ENCODE measurements at places on chromosomes 11 and 22. TPM values are rescaled to one million over a fixed set of nuclear protein-coding genes. Genes with fewer than 3 reads are reported as not detected.

Gene CST6
- total RNA-seq = not detected

Gene ART5
- 0.75 TPM for total RNA-seq

Gene LMF2
- 48.0 TPM for total RNA-seq

Gene MAPK8IP1
- total RNA-seq = 10.1 TPM

Gene FANCF
- total RNA-seq = 15.4 TPM

Gene OR51B4
- total RNA-seq = 0.11 TPM

Gene IGLL5
- total RNA-seq = not detected

Gene HEPHL1
- 0.11 TPM for total RNA-seq

Gene OR8G1
- not detected for total RNA-seq

Gene PNPLA3
- 3.5 TPM for total RNA-seq

Gene IFITM10
- 0.89 TPM for total RNA-seq

Gene KCNE3
- 5.2 TPM for total RNA-seq

Gene FUT4
- total RNA-seq = 5.5 TPM

Gene EHF
- not detected for total RNA-seq

Gene OSM
- not detected for total RNA-seq

Gene SGSM1
- total RNA-seq = under 0.01 TPM

Gene TCN1
- not detected for total RNA-seq

Gene SESN3
- 10.6 TPM for total RNA-seq

All from uterine smooth muscle cell (primary cell).